ENCODE measurements at places on chromosomes 12 and 14. TPM values are rescaled to one million over a fixed set of nuclear protein-coding genes. Genes with fewer than 3 reads are reported as not detected.

Gene MTRFR
- total RNA-seq: 14.7 TPM

Gene HDAC7
- total RNA-seq: 89.9 TPM

Gene RERGL
- total RNA-seq: not detected

Gene TPH2
- 0.55 TPM for total RNA-seq
